ENCODE measurements at places on chromosomes 12 and 14.

- no peak for DNase-seq
Observed at GRCh38 chr12:24977060-24977459, 28.2 kb upstream of the BCAT1 start.

GRCh38 chr12:130281153-130281799, 56.4 kb upstream of the PIWIL1 start:
- DNase-seq = peak; percentile 13

DNA sequence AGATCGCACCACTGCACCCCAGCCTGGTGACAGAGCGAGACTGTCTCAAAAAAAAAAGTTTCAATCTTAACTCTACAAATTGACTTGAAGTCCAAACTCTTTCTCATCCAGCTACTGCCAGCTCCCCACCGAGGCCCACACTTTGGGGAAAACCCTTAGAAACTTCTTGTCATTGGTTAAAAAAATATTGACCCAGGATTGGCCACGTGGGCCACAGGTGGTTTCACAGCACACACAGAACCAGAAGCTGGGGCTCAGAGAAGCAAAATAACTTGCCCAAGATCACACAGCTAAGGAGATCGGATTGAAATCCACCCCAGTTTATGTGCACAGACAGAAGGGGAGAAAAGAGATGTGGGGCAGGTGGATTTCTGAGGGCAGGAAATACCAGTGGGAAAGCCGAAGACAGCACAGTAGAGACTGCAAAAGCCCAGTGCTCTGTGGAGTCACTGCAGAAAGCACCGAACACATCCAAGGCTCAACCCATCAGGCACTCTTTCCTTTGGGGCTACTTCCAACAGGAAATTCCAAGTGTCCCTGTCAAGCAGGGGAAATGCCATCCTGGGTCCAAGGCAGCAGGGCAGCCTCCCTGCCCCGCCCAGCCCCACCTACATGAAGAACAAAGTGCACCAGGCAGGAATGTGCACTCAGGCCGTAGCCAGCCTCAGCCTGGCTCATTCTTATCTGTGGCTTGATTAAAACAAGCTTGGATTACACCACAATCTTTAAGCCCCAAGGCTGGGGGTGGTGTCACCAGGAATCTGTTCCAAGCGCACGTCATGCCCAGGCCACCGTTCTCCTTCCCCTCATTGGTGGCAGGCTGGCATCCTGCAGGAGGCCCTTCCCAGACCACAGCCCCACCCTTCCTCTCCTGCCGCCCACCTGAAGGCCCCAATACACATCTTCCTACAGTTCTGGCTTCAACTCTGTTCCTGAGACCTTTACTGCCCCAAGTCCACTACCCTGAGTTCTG, 72.5 kb downstream of the ITPK1 start:
- peak; percentile 77 for DNase-seq

- no peak for DNase-seq
Observed at GRCh38 chr12:54301428-54302048, 723 bp upstream of the NFE2 start.

DNA sequence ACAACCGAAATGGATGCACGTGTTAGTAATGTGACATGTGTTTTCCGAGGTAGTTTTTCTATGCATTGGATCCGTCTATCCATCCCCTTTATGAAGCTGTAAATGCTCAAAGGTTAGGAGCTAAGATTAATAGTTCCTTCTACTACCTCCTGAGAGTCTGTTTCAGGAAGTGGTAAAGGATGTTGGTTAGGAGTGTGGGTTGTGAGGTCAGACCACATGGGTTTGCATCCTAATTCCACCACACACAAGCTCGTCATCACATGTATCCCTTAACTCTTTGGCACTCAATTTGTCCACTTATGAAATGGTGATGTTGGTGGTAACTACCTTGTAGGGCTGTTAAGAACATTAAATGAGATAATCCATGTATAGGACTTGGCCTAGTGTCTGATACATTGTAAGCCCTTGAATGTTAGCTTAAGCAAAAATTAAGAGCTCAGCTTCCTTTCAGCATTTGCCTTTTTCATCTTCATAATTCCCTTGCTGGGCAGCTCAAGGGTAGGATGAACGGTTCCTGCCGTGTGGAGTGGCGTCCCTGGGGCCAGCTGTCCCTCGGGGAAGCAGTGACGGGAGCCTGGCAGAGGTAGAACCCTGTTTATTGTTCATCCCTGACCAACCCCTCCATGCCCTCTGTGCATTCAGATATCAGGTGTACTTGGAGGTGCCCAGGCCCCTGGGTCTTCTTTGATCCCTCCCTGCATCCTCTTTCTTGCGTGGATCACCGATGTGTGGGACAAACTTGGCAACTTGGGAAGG, 52.3 kb downstream of the TSPAN9 start:
- DNase-seq = no peak

- no peak for DNase-seq
Observed at GRCh38 chr12:55641595-55641994, 4.9 kb downstream of the OR10P1 start.

DNA sequence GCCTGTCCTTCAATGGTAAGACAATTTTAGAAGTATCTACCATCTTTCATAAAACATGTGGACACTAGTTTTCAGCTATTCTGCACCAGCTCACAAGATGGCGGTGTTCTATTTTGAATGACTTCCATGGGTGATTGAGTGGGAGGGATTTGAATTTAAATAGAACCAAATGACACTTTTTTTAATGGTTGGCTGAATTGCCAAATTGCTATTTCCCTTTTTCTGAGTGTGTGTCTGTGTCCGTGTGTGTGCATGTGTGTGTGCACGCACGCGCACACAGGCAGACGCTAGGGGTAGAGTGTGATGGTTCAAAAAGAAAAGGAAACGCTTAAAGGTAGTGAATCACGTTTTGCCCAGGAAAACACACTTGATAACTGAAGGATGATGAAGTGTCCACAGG, 362.6 kb downstream of the DAD1 start:
- DNase-seq = no peak

DNA sequence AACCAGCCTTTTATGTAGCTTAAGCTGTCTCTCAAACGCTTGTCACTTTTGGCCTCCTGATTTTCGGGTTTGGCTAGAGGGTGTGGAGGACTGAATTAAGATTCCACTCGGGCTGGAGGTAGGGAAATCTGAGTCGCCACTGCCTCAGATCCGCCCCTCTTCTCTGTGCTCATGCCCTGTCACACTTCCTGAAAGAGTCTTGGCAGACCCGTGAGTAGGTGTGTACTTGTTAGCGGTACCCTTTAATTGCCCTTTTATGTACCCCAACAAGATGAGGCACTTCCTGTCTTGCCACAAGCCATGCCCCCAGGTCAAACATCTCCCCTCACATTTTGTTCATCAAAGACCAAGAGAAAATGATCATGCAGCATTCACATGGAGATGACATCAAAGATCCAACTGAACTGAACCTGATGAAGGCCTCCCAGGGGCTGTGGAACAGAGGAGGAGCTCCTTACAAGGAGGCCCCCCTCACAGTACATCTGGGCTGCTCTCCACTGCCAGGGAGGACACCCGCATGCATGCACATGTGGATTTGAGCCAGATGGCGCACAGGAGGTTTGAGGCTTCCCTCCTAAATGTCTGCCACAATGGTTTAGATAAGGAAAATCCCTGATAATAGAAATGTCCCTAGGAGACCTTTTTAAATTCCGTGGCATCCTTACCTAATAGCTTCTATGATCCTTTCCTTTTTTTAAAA, 86.5 kb upstream of the CDKN3 start:
- DNase-seq = no peak

- DNase-seq = no peak
Observed at GRCh38 chr14:99595034-99595433, 9.0 kb downstream of the CCDC85C start.

DNA sequence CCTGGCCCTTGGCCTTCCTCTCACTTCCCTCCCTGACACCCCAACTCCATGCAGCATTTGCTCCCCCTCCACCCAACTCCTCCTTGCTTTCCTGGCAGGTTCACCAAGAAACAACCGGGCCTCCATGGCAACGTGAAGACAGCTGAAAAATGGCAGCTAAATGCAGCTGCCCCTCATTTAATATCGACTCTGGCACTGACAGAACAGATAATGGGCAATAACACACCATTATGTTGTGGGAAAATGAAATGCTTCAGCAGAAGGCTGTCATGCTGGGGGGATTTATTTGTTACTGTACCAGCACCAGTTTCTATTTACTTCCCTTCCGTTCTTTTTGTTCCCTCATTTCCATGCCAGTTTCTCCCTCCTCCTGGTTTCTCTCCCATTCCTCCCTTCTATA, 440.8 kb downstream of the NRXN3 start:
- no peak for DNase-seq

GRCh38 chr12:54009171-54010052, 627 bp downstream of the HOXC8 start:
- no peak for DNase-seq

GRCh38 chr12:32223941-32224340, 117.3 kb downstream of the BICD1 start:
- DNase-seq = no peak

DNA sequence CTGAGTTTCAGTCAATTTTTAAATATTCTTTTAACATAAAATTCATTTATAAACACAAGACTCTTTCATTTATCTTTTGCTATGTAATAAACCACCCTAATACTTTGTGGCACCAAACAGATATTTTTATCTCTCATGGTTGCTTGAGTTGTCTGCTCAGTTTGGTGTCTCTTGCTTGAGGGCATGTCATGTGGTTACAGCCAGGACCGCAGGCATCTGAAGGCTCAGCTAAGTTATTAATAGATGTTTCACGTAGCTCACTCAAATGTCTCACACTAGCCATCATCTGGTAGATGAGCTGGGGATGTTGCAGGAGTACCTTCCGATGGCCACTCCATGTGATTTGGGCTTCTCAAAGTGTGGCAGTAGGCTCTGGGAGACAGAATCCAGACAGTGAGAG, 597.8 kb downstream of the ETNK1 start:
- no peak for DNase-seq

DNA sequence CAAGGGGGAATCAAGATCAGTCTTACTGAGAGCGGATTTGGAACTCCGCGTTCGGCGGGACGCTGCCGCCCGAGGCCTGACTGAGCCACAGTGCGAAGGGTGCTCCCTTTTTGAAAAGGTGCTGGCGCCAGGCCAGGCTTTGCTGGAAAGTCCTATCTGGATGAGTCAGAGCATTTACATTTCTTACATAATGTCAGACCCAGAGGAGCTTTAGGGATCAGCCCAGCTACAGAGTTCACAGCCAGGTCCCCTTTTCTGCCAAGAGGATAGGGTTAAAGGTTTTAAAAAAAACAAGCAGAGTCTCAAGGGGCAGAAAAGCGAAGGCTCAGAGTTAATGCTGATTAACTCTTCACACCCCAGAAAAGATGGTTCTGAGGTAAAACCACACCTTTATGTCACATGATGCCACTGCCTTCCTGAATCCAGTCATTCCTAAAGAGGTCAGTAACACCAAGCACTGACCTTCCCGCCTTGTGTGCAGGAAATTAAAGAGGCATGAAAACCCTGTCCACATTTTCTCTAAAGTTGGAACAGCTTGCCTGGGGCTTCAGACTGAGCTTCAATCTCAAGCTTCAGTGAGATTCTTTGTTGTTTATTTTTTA, 11.7 kb upstream of the FBXL14 start:
- peak; percentile 73 for DNase-seq

GRCh38 chr12:133202493-133203343, 21.4 kb downstream of the ZNF268 start:
- no peak for DNase-seq

DNA sequence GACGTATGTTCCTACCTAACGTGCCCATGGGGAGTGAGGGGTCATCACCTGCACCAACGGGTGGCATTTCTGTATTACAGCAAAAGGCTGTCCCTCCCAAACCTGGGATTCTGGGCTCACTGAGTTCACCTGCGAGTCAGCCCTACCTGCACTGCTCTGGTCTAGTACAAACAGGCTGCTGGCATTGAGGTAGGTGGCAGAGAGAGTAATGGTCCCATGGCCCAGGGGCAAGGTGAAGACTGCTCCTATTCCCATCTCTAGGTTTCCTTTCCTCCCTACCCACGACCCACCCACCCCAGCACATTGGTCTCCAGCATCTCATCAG, 421 bp downstream of the SUOX start:
- DNase-seq = no peak

- no peak for DNase-seq
Observed at GRCh38 chr12:121423682-121424623, 24.0 kb downstream of the RNF34 start.

- DNase-seq = no peak
Observed at GRCh38 chr14:28870033-28870564, 103.5 kb downstream of the FOXG1 start.

DNA sequence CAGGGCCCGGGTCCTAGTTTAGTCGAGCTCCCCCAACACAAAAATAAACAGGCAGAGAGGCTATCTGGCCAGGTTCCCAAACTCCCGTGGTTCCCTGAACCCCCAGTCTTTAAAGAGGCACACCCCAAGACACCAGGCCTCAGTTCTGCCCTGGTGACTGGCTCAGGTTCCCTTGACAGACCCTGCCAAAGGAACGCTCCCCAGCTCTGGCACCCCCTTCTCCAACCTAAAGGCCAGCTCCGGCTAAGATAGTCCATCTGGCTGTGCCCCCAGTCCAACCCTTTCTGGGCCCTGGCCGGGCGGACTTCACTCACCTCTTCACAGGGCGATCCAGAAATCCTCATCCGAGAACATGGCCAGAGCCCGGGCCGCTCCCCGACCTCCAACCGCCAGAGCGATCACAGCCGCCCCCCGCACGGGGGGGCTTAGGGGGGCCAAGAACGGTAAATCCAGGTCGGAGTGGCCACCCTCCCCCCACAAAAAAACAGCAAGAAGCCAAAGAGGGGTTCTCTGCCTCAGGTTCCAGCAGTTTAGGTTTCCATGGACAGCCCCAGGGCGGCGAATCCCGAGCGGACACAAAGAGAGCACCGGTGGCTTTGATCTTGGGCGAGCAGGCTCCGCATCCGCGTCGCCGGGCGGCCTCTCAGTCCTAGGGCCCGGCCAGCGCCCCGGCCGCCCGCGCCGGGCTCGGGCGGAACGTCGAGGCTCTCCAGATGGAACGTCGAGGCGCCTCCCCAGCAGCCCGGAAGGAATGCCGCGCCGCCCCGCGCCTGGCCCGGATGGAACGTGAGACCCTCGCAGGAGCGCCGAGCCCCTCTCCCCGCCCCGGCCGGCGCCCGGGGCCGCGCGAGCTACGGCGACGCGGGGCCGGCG, 1.1 kb downstream of the KMT2D start:
- DNase-seq = peak; percentile 38

DNA sequence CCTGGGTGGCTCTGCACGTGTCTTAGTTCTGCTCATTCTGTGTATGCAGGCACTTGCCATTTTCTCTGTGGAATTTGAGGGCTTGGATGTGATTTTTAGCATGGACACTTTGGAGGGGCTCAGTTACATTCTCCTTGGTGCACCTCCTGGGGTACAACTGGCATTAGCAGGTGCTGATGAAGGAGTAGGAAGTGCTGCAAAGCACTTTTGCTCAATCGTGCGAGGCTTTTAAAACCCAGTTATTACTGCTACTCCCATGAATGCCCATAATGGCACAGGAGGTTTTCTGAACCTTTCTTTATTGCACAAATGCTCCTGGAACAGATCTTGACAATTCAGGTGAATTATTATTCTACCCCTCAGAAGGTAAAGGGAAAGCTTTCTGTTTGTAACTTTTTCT, 78.7 kb downstream of the SLC25A47 start:
- no peak for DNase-seq

- no peak for DNase-seq
Observed at GRCh38 chr12:62401631-62402030, 65.0 kb upstream of the MON2 start.

GRCh38 chr14:77503138-77503537, 4.5 kb upstream of the ISM2 start:
- no peak for DNase-seq

- DNase-seq = peak; percentile 22
Observed at GRCh38 chr14:74290415-74290814, 12.3 kb downstream of the ABCD4 start.
